CD8-positive, alpha-beta memory T cell (primary cell): ENCODE measurements at places on chromosomes 1 and 21. TPM values are rescaled to one million over a fixed set of nuclear protein-coding genes. Genes with fewer than 3 reads are reported as not detected.

DNA sequence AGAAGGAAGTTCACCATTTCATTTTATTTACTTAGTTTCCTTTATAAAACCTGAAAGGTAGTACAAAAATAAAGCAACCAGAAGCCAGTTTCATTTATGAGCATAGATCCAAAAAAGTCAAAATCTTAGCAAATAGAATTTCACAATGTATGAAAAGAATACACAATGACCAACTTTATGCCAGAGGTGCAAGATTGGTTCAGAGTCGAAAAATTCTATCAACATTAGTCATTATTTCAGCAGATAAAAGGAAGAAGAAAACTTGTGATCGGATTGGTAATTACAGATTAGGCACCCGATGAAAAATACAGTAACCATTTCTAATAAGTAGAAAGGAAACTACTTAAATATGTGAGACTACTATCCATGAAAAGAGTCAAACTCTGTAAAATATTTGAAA lies 89.1 kb downstream of the ITSN1 start:
- no peak for DNase-seq

DNA sequence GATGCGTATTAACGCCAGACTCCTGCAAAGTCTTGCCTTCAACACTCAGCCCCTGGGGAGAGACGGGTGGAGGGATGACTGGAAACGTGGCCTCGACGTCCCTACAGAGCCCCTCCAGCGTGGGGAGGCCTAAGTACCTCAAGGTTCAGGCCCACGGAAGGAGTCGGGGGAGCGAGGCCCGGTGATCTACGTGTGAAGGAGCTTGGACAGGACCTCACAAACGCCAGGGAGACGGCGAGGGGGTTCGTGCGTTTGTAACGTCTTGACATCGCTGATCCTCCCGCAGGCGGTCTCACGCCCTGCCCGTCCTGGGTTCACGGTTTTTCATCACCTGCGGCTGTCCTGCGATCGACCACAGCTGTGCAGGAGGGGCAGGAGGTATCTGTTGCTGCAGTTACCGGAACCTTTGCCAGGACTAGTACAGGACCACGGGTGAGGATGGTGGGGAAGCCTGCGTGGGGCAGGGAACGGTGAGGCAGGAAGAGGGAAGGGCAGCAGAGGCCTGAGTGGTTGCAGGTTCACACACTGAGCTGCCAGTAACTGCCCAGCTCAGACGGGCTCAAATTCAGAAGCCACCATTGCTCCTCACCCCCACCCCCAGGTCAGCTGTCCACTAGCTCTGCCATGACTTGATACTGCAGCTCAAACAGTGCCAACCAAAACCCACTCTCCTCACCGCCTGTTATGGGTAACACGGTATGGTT lies 889 bp upstream of the CCNL2 start:
- DNase-seq = no peak

- no peak for DNase-seq
Measured at GRCh38 chr1:63981408-63981773, 207.6 kb downstream of the ROR1 start.

DNA sequence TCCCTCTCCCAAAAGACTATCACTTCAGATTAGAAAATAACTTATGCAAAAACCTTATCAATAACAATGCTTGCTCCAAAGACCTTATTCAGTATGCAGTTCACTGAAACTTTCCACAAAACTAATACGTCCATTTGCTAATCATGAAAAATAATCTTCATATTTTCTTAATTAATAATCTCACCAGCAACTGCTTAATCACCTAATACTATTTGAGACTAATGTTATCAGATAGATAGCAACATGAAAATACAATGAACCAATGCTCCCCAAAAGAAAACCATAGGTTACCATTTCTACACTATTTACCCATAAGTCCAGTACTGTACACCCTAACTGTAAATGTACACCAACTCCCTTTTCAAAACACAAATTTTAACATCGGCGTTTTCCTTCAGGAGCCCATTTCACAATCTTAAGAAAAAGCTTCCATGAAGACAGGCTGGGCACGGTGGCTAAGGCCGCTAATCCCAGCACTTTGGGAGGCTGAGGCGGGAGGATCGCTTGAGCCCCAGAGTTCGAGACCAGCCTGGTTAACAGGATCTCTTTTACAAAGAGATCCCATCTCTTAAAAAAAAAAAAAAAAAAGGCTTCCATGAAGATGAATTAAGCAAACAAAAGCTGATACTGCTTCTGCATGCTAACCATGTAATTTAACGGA lies 1.7 kb downstream of the GNB1 start:
- no peak for DNase-seq

- no peak for DNase-seq
Measured at GRCh38 chr1:153928245-153928644, 5.5 kb upstream of the GATAD2B start.

- DNase-seq = no peak
Measured at GRCh38 chr1:117843791-117844190, 85.6 kb downstream of the GDAP2 start.

- no peak for DNase-seq
Measured at GRCh38 chr1:205976708-205977401, 26.3 kb downstream of the RAB7B start.

DNA sequence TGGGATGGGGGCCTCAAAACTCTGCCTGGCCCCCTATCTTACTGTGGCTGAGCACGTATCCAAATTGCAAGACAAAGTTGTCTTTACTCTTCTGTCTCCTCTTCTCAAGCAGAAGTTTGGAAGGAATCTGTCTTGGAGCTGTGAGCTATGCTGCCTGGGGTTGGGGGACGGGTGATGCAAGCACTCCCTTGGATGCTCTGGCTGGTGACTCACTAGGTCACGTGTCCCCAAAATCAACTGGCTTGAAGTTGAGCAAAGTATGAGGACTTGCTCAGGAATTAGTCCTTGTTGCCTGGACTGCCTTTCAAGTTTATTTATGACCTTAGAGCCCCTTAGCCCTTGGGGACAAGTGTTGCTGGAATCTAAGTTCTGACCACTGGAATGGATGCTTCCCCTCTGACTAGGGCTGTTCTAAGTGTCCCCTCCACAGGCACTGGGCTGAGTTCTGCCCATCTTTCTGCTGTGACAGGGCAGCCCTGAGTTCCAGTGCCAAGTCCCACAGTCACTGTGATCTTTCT lies 269.5 kb downstream of the HHAT start:
- DNase-seq = no peak

GRCh38 chr1:68327414-68327813 lies 95.1 kb upstream of the WLS start:
- no peak for DNase-seq

GRCh38 chr1:169812131-169812530 lies 17.4 kb upstream of the METTL18 start:
- no peak for DNase-seq

GRCh38 chr1:19650416-19651140 lies 6.5 kb downstream of the NBL1 start:
- no peak for DNase-seq

GRCh38 chr1:19435851-19436455 lies 49.4 kb downstream of the CAPZB start:
- DNase-seq = no peak

DNA sequence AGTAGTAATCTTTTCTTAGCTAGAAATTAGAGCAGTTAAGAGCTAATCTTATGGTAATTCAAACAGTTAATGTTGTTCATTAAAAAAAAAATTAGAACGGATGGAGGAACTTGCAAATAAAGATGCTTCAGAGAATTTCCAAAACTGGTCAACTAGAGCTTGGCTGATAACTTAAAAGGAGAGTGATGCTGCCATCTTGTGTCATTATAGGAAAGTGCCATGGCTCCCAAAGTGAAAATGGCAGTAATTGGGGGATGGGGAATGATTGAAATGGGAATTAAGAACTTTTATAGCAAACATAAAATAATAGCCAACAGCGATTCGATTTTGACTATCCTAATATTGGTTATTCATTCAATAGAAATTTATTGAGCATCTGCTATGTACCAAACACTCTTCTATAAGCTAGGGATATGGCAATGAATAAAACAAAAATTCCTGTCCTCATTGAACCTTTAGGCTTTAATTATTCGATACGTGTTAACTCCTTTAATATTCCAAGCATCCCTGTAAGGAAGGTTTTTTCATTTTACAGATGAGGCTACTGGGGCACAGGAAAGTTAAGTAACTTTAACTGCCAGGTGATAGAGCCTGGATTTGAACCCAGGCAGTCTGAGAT lies 5.7 kb upstream of the PLPP3 start:
- no peak for DNase-seq

GRCh38 chr1:214753236-214753852 lies 150.3 kb downstream of the CENPF start:
- DNase-seq = no peak

DNA sequence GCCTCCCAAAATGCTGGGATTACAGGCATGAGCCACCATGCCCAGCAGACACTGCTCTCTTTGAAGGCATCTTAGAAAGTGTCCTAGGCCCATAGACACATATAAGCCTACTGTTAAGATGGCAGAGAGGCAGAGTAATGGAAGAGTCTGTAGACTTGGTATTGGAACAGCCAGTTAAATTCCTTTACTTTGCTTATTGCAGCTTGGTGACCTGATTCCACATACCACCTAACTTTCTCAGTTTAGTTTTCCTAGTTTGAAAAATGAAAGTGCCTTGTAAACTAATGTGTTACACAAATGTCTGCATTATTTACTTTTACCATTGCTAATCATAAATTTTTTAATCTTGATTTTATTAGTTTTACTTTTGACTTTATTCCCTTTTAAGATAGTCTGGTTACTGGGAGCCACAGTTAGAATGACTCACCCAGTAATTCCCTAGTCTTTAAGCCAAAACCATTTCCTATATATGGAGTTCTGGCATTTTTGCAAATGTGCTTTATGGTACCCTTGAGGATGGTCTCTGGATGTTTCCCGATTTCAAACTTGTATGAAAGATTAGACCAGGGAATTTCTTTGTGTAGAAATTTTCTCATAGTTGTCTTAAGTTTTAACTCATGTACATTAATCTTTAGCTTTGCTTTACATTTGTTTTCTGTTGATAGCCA lies 6.4 kb downstream of the SMAP2 start:
- DNase-seq = no peak

GRCh38 chr1:35656148-35656862 lies 15.0 kb upstream of the PSMB2 start:
- DNase-seq = no peak

DNA sequence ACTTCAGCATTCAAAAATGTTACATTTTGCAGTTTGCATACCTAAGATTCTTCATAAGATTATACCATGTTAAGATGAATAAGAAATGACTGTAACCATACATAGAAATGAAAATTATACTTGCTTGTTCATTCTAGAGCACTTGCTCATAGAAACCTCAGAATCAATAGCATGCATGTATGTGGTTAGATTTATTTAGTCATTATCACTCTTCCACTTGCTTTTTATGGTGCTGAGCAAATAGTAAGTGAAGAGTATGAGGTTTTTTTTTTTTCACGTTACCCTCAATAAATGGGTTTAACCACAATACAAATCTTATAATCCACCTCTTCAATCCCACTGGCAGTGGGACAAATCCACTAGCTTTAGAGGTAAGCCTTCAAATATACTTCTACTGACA lies 84.7 kb downstream of the LRRC53 start:
- no peak for DNase-seq

DNA sequence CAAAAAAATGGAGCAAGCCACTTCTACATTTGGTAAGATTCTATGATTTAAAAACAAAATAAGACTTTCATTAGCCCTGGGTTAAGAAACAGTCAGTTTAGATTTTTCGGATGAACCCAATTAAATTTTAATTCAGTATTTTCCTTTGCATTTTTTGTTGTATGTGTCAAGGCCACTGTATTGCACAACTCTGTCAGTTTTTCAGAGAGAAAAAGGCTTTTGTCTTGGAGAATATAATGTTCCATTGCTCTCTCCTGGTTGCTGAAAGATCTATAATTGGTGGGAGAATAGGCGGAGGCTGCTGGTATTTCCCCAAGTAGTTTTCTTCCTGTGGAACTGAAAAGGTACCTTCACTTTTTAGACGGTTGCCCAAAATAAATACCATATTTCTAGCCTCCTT lies 84.6 kb downstream of the NEGR1 start:
- DNase-seq = no peak

ILDR2 gene
- 4.4 TPM for total RNA-seq

MFSD2A gene
- total RNA-seq = 23.8 TPM

PCP4L1 gene
- total RNA-seq = not detected

GBP7 gene
- total RNA-seq = 0.13 TPM

TFF3 gene
- total RNA-seq = not detected

CFHR2 gene
- not detected for total RNA-seq

SPRR2D gene
- not detected for total RNA-seq

RYR2 gene
- 0.11 TPM for total RNA-seq

PIK3R3 gene
- total RNA-seq = 4.7 TPM

PADI1 gene
- not detected for total RNA-seq

FBXO2 gene
- 2.0 TPM for total RNA-seq

CFAP74 gene
- not detected for total RNA-seq

SLFNL1 gene
- total RNA-seq = not detected

STMN1 gene
- 306 TPM for total RNA-seq

LCE2C gene
- total RNA-seq = not detected

CATSPERE gene
- 0.24 TPM for total RNA-seq
